CD4-positive, alpha-beta memory T cell (primary cell): ENCODE measurements at places on chromosomes 3 and 15. TPM values are rescaled to one million over a fixed set of nuclear protein-coding genes. Genes with fewer than 3 reads are reported as not detected.

CCDC54 gene
- polyA plus RNA-seq: 0.18 TPM

GRCh38 chr3:178001670-178002101, 534.5 kb upstream of the KCNMB2 start:
- DNase-seq: no peak

DNA sequence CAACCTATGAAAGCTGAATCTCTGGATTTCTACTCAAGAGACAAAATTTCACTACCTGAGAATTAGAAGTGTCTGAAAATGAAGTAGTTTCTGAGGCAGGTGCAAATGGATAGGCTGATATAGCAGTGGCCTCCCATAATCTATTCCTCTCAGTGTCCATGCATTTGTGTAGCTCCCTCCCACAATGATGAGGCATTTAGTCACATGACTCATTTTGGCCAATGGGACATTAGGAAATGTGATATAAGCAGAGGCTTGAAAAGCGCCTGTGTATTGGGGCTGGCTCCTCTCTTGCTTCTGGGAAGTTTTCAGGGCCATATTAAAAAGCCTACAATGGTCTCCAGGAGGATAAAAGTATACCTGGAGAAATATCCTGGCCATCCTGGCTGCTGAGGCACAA, 79.7 kb upstream of the MRPL3 start:
- DNase-seq: no peak

GRCh38 chr15:43808960-43809678, 8.7 kb downstream of the HYPK start:
- DNase-seq: no peak

GRCh38 chr3:51963951-51964451, 3.3 kb downstream of the PCBP4 start:
- DNase-seq: no peak

DNA sequence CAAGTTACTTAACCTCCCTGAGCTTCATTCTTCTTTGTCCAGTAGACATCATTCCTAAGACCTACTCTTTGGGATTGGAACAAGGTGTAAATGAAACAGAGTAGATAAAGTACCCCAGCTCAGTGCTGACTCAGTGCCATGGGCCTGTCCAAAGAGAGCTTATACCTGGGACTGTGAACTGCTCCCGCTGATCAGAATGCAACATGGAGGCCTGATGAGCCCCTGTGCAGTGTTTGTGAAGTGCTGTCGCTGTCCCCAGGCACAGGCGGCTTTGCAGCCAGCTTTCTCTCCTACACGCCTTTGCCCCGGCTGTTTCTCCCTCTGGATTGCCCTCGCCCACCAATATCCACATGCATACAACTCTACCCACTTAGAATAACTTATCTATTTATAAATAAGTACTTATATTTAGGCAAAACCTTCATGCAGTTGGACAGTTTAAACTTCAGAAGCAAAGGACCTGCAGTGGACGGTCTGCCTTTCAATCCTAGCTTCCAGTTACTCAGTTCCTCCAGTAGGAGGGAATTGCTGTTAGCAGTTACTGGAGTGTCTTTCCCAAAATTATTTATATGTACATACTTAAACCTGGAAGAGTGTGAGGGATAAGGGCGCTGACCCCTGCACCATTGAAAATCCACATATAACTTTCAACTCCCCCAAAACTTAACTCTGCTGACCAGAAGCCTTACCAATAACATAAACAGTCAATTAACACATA, 80.0 kb downstream of the CORO2B start:
- no peak for DNase-seq

DNA sequence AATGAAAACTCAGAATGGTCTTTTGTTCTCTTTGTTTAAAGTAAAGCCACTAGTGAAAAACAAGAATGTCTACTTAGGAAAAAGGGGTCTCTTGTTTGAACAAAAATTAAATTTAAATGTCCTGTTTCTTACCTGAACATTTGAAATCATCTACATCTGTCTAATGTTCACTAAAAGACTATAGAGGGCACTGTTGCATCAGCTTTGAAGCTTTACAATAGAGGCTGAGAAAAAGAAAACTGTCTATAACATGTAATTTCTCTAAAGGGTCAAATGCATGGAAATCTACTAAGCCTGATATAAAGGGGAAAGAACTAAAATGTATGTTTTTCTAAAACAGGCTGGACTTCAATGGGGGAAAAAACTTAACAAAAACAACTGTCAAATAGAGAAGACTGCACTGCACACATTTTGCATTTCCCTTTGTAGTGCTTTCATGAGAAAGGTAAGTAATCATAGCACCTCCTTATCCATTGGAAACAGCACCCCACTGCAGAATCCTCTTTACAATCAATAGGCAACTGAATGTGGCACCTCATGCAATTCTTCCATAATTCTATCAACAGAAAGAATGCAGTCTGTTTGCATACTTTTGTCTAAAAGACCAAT, 26.3 kb downstream of the DPH6 start:
- peak; percentile 34 for DNase-seq

DNA sequence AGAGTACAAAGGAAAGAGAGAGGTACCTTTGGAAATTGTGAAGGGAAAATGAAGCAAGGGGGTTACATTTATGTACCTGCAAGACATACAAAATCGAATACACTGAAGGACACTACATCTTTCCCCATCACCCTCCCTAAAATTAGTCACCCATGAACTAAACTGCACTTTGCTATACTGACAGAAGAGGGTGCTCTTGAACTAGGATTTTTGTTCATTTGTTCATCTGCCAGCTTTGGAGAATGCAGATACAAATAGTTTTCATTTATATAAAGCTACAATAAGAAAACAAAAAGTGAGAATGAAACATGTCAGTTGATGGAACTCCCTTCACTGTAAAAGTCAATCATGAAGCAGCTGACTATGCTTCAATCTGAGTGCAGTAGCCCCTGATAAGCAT, 55.7 kb downstream of the PCCB start:
- DNase-seq: peak; percentile 22

DNA sequence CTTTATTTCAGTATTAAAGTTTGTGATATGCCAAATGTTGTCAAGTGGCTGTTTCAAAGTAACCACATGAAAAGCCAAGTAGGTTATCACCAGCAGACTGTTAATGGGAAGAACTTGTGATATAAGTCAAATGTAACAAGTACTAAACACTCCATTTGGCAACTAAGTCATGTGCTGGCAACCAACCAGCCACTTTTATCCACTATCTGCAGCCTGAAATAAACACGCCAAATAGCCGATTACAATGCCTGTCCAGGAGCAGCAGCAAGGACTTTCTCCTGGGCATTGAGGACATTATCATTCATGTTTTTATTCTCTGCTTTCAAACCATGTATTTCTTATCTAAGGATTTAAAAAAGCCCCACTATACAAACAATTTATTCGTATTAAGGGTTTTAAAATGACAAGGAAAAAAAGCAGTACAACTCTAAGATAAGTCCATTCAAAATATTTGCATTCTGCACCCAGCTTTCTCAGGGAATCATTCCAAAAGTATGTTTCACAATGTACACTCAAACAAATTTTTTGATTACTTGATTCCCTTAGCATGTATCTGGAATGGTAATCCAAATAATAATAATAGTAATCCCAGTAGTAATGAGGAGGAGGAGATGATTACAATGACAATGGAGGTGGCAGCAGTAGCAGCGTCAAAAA, 448.6 kb downstream of the ERC2 start:
- DNase-seq: no peak
